Forelimb muscle (tissue), 1 donor: ENCODE measurements at places on chromosomes 11 and 22. TPM values are rescaled to one million over a fixed set of nuclear protein-coding genes. Genes with fewer than 3 reads are reported as not detected.
A peak's percentile ranks its signal among the peaks of the same experiment; 100 is the strongest.

- no peak for DNase-seq
Measured at GRCh38 chr22:42623301-42623751, 8.6 kb upstream of the POLDIP3 start.

DNA sequence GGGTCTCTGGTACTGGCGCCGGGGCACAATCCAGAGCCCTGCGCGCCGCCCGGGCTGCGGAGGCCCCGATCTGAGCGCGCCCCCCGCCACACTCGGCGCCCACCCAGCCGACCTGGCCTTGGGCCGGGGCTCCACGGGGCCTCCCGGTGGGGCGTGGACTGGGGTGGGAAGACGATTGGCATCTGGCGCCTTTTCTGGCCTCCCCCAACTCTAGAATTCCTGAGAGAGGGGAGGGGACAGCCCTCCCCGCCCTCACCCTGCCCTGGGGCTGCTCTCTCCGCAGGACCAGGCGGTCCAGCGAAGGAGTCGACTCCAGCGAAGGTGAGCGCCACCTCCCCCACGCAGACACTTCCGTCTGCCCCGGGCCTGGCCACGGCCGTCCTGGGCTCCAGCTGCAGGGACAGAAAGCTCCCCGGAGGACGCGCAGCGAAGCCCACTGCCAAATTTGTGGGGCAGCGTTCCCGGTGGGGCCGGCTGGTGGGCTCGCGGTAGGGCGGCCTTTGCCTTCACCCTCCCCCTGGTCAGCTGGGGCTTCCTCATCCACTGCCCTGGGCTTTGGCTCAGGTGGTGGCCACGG, 593 bp downstream of the SSH3 start:
- DNase-seq = no peak

LRRC4C gene
- polyA plus RNA-seq = 1.6 TPM

DNA sequence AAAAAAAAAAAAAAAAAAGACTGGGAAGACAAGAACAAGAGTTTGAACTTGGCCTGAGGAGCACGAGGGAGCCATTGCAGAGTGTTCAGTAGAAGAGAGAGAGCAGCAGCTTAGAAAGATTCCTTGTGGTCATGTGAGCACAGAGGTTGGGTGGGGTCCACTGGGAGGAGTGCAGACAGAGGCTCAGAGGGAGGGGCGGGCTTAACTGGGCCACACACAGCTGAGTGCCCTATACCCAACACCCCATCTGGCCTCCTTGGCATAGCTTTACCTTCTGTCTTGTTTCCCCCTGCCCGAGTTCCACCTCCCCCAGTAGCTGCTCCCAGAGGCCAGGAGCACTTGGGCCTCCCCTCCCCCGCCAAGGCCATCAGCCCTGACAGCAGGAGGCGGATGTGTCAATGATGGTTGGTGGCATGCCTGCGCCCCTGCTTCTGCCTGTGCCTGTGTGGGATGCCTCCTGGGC, 12.1 kb downstream of the C11orf86 start:
- no peak for DNase-seq

PNPLA3 gene
- polyA plus RNA-seq = 0.43 TPM

SMARCB1 gene
- polyA plus RNA-seq = 67.8 TPM

GRCh38 chr22:35615156-35615555, 2.0 kb downstream of the MB start:
- no peak for DNase-seq

DNA sequence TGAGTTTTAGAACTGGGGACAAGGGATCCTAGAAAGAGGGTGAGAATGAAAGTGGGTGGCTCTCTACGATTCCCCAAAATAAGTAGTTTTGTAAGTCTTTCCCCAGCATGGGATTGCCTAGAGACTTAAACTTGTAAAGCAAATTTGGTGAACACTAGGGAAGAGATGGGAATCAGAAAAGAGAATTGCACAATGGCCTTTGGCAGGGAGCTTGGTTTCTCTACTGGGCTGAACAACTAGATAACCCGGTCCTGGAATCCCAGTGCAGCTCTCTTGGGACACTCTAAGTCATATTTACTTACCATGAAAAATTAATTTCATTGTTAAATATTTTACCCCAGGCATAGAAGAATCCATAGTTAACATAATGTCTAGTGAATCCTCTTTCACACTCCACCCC, 16.5 kb upstream of the USP18 start:
- no peak for DNase-seq

DNA sequence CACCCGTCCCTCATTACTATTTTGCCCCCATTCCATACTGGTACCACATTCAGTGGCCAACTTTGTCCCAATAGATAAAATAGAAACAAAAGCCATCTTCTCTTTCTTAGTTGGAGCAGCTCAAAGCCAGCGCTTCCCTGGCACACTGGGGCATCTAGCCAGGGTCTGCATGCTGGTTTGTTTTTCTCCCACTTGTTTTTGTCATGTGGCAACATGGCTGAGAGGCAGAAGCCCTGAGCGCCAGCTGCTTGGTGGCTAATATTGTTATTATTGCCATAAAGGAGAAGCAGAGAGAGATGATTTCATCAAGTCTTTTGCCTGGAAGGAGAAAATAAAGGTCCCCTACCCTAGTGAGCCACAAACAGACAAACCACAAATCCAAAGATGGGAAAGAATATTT, 48.4 kb upstream of the CRTAM start:
- DNase-seq = no peak

- no peak for DNase-seq
Measured at GRCh38 chr11:22049276-22049675, 143.6 kb upstream of the ANO5 start.

DNA sequence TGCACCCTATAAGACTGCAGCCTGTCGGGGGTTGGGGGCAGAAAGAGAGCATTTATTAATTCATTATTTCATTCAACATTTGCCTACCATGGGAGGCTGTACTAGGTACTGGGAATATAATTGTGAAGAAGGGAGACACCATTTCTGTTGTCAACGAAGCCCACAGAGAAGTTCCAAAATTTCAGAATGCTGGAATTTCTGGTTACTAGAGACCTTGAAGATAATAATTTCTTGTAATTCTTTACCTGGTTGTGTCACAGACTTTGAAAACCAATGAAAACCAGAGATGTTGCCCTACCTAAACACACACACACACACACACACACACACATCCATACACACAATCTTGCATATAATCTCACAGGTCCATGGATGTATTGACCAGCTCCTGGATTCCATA, 30.1 kb downstream of the CD44 start:
- DNase-seq = no peak

- no peak for DNase-seq
Measured at GRCh38 chr11:133047036-133047770, 485.1 kb downstream of the OPCML start.

PAX6 gene
- polyA plus RNA-seq = 0.85 TPM

- DNase-seq = no peak
Measured at GRCh38 chr11:131248588-131248987, 121.8 kb upstream of the NTM start.

CEND1 gene
- polyA plus RNA-seq = 0.70 TPM

GRCh38 chr11:12841946-12842630, 167.0 kb upstream of the RASSF10 start:
- no peak for DNase-seq

DNA sequence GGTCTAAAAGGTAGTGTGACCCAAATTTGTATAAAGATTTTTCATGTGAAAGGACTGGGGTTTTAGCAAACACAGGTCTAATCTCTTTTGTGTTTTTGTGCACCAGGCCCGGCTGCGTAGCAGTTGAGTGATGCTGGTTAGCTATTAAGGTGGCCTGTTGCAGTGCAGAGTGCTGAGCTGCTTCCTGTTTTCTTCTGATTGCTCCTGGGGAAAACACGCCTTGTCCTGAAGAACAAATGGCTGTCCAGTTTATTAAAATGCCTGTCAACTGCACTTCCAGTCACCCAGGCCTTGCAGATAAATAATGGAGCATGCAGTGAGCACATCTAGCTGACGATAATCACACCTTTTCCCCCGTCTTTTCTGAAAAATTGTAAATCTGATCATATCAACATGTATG, 1.8 kb downstream of the SRSF8 start:
- DNase-seq = peak; percentile 86

DNA sequence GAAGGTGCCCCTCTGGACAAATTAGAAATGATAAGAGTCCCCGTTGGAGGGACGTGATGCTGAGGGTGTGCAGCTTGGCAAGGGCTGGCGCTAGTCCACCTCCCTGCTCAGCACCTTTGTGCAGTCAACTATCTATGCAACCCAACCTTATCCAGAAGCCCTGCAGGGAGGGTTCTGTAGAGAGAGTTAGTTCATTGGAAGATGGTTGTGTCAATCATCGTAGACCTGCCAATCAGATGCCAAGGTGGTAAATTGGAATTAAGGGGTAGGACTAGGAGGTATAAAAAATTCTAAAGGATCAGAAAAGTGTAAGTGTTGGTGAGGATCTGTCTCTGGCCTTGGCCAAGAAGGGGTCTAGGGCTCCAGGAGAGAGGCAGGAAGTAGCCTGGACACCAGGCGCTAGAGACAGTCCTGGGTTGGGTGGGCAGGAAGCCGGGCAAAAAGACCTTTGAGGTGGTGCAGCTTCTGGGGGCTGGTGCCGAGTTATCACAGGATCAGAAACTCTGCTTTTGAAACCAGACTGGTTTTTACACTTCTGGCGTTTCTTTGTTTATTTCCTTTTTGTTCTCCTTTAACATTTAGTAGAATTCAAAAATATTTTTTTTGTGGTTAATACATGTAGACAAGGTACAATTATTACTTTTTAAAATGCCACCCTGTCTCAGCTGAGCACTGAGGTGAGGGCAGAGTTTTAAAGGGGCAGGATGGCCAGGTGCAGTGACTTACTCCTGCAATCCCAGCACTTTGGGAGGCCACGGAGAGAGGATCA, 1.6 kb downstream of the C1QTNF6 start:
- no peak for DNase-seq

SEC14L6 gene
- polyA plus RNA-seq = 0.22 TPM
